Stimulated activated CD4-positive, alpha-beta T cell treated with anti-CD3 and anti-CD28 coated beads, Interleukin-4, amount 100 ng/mL, for 24 hours (primary cell): ENCODE measurements at places on chromosomes 4 and X.

DNA sequence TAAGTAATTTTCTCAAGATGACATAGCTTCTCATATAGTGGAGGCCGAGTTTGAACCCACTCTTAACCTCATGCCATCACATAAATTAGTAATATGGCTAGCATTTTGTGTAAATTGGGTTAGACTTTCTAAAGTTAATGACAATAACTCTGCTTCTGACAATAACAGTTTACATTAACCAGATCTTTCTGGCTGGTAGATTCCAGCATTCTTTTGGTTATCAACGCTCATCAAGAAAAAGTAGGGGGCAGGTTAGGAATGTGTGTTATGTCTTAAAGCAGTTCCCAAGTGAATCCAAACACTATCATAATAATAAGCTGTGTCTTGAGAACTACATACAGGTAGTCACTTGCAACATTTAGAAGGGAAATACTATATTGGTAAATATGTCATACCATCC lies 162.5 kb downstream of the PRDM5 start:
- DNase-seq = no peak

- DNase-seq = no peak
Measured at GRCh38 chr4:39933671-39934590, 43.8 kb downstream of the PDS5A start.

DNA sequence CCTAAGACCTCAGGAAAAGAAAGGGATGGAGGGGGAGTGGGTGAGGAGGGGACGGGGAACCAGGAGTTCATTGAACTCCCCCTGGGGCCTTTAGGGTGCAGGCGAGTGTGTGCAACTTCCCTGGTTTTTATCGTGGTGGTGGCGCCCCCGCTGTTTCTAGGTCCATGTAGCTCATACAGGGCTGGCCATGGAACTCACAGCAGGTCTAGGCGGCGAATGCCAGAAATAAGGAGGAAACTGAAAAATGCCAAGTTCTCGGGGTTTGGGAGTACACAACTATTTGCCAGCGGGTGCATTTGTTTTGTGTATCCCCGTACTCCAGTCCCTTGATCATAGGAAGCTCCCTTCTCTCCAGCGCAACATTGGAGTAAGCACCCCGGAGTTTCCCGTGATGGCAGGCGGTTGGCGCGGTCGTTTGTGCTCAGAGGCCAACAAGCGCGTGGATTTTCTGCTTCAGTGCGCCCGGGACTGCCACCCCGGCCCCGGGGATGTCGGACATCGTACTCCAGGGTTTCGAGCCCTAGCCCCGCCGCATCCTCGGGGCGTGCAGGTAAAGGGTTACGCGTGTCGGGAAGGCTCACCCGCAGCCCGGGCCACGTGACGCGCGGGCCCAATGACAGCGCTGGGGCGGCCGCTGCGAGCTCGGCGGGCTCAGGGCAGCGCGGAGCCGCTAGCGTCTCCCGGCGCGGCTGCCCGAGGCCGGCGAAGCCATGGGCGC lies 208.9 kb downstream of the NWD2 start:
- peak; percentile 40 for DNase-seq

GRCh38 chrX:23201706-23202105 lies 132.9 kb upstream of the PTCHD1 start:
- no peak for DNase-seq

DNA sequence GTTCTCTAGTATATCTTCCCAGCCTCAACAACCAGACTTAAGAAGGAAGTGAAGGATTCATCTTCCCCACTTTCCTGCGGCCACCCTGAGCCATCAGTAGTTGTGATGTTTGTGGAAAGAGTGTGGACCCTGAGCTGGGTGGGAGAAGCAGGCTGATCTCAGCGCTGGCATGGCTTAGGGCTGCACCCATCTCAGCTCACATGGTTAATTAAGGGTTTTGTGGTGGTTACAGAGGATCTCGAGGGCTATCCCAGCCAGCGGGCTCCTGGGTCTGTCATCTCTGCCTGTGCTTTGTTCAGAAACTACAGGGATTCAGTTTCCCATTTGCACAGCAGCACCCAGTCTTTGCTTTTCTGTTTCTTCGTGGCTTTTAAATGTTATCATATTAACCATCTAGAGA lies 163.4 kb downstream of the PTTG2 start:
- no peak for DNase-seq

GRCh38 chrX:115713460-115713859 lies 152.5 kb downstream of the PLS3 start:
- DNase-seq = no peak

- DNase-seq = no peak
Measured at GRCh38 chr4:117400039-117400835, 314.9 kb upstream of the TRAM1L1 start.

- peak; percentile 34 for DNase-seq
Measured at GRCh38 chrX:69163936-69164741, 1.1 kb downstream of the PJA1 start.

- DNase-seq = no peak
Measured at GRCh38 chr4:70511365-70511764, 7.0 kb upstream of the AMTN start.

- DNase-seq = no peak
Measured at GRCh38 chrX:136497556-136498052, at the start of gene HTATSF1. HTATSF1 (plus strand) TSS chrX:136497592; CDS start chrX:136497685, 93 bp downstream.

GRCh38 chrX:69262036-69262936 lies 97.0 kb upstream of the PJA1 start:
- no peak for DNase-seq

- DNase-seq = no peak
Measured at GRCh38 chr4:166432842-166433241, 559.8 kb downstream of the TLL1 start.

GRCh38 chr4:7642741-7643458 lies 208.2 kb upstream of the PSAPL1 start:
- no peak for DNase-seq
